COR-L47 (cell line): ENCODE measurements at places on chromosomes 5 and 9.

DNA sequence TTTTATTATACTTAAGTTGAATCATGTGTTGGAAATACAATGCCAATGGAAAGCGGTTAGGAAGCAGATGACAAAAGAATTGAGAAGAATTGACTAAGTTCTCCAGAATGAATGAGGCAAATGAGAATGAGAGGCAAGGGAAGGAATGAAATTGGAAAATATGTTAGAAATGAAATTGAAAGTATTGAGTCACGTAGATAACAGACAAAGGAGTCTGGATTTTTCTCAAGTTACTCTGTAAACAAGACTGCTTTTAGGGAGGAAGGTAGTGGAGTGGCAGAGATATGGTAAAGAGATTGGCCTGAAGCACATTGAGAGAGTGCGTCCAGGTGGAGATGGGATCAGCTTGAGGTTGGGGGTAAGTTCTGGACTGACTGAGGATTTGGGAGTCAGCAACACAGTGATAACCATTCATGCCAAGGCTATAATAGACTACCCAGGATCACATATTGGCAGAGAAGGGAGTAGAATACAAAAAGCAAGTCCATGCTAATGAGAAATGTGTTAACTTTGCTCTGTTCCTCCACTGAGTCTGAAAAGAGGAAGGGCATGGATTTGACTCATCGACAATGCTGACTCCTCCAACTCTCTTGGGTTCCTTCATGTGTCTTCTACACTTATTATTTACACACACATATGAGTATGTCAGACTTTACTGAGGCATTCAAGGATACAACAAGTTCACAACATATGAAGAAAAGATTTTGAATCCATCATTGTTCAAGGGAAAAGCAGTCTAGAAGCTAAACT is 814.2 kb upstream of the ZNF608 start:
- no peak for DNase-seq

GRCh38 chr5:96220610-96221390 is 212.2 kb downstream of the PCSK1 start:
- no peak for DNase-seq

GRCh38 chr9:14296495-14297113 is 17.3 kb downstream of the NFIB start:
- no peak for DNase-seq

- peak; percentile 84 for DNase-seq
Observed at GRCh38 chr9:33637881-33638280, 113.8 kb downstream of the ANKRD18B start.

GRCh38 chr9:137771580-137771979 is 106.0 kb upstream of the CACNA1B start:
- no peak for DNase-seq

DNA sequence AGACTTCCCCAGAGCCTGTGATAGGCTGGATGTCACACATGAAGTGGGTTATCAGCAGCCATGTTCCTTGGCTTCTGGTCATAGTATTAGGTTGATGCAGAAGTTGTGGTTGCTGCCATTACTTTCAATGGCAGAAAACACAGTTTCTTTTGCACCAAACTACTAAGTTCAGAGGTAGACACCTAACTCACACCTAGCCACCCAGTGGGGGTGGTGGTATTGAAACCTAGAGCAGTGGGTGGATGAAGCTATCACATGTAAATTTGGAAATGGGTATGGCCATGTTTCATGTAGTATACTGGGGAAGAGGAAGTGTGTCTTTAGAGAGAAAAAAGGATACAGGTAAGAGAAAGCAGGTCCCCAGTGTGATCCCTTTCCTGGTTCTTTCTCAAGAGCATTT is 347.9 kb upstream of the SEMA6A start:
- no peak for DNase-seq

DNA sequence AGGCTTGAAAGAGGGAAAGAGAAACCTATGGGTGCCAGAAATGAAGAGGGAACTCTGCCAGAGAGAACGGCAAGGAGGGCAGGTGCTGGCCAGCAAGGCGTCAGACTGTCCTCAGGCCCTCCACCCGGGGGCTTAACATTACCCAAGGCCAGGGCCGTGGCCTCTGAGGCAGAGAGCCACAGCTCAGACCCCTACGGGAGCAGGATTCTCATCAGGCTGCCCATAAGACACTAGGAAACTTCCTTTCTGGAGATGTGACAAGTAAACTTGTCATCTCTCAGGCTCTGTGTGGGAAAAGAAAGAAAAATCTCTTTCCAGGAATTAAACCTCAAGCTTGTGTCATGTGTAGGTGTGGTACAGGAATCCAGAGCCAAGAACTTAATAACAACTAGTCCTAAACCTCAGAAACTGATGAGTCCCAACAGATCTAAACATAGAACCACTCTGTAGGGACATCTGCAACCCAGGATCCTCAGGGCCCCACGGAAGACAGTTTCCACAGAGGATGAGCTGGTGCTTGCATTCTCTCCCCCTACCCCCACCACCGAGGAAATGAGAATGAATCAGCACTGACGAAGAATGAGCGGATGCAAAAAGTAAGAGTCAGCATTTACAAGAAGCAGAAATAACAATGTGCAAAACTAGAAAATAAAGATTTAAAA is 74.3 kb downstream of the DCP2 start:
- no peak for DNase-seq

DNA sequence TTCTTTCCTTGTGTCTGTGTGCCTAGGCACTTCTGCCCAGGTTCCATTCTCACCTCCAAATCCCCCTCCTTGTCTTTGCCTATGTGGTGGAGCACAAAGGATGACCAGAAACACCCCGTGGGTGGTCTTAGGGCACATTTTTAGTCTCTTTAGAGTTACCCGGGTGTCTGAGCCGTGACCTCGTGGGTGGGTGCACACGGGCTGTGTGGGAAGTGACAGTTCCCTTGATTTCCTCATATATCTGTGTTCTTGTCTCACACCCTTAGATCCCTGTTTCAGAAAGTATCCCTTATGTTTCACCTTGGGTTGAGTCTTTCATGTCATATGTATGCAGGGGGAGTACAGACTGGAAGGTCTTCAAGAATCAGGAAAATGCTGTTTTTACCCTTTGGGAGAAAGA is 13.4 kb upstream of the SMIM32 start:
- DNase-seq = no peak

GRCh38 chr9:16044579-16044881 is 491.7 kb downstream of the CCDC171 start:
- no peak for DNase-seq

GRCh38 chr5:16733331-16734006 is 116.7 kb upstream of the RETREG1 start:
- DNase-seq = no peak

DNA sequence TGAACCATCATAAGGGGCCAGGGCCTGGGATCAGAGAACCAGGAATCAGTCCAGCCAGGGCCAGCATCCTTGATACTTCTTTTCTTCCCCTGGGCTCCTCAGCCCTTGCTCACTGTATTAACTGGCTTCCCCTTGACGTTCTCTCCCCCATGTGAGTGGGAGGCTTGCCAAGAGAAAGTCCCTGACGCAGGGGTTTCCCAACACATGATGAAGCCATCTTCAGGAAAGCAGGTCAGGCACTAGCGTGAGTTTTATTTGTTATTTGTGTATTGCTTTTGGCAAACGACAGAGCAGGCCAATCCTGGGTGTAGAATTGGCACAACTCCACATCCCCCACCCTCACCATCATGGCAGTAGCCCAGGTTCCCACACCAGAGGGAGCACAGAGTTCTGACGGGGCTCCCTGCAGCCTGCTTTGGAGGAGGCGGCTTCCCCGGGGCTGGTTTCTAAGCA is 165.5 kb upstream of the NFIL3 start:
- DNase-seq = peak; percentile 79

DNA sequence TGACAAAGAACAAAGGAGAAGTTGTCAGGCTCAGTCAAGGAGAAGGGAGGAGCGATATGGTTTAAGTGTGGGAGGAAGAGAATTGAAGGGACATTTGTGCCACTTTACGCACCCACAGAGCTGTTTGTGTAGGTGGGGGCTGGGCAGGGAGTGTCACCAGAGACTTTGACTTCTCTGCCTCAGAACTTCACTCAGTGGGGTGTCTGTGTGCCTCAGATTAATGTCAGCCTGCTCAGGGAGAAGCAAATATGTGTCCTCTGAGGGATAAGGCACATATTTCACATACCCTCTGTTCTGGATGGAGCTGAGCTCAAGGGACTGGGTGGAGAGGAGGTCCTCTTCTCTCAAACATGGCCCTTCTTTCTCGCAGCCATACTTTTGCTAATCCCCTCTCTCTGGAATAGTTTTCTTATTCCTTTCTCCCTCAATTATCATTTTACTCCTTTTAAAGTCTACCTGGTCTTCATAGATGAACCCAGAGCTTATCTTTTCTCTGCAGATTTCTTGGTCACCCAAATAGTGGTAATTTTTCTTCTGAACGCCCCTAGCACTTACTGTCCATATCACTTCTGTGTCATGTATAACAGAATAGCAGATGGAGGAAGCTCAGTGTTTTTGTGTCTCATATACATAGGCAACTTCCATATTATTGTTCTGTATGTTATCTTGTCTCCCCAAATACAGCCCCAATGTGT is 77.0 kb downstream of the IQGAP2 start:
- DNase-seq = no peak

GRCh38 chr9:91187311-91187964 is 174.3 kb downstream of the AUH start:
- no peak for DNase-seq

- DNase-seq = no peak
Observed at GRCh38 chr5:73906277-73906676, 280.3 kb downstream of the ARHGEF28 start.

DNA sequence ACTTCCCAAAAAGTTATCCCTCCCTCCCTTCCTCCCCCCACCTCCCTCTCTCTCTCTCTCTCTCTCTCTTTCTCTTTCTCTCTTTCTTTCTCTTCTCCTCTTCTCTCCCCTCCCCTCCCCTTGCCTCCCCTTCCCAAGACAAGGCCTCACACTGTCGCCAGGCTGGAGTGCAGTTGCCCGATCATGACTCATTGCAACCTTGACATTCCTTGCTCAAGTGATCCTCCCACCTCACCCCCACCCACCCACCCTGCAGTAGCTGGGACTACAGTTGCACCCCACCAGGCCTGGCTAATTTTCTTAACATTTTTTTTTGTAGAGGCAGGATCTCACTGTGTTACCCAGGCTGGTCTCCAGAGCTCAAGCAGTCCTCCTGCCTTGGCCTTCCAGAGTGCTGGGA is 32.8 kb downstream of the VPS13A start:
- no peak for DNase-seq

GRCh38 chr5:66882606-66883227 is 286.5 kb downstream of the MAST4 start:
- no peak for DNase-seq

- peak; percentile 41 for DNase-seq
Observed at GRCh38 chr9:2230362-2230761, 215.2 kb downstream of the SMARCA2 start.

DNA sequence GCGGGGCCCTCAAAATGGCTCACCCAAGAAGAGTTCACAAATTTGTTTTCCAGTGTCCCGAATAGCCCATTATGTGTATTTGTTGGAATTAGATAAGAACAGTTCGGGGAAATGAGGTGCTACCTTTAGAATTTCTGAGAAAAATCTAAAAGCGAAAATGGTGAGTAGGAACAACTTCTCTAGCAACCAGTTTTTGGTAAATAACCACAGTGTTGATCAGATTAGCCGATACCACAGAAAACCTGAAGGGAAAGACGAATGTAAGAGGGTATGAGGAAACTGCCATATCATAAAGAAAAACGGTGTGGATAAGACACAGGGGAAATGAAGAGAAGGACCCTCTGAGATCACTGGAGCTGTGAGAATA is 31.0 kb downstream of the ADAM19 start:
- no peak for DNase-seq

GRCh38 chr9:136187683-136188586 is 17.0 kb downstream of the LHX3 start:
- no peak for DNase-seq

DNA sequence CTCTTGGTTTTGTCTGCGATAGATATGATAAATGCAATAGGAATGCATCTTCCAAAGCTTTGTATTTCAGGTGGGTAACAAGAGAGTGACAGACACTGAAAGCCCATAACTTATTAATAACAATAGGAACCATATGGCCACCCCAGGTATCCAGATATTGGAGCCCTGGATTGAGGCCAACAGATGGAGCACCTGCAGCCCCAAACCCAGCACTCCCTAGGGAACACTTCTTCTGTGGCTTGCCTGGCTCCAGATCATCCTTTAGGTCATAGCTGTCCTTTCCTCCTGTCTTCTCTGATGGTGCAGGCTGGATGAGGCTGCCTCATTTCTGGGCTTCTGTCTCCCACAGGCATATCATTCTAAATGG is 5.0 kb upstream of the IL3 start:
- no peak for DNase-seq

DNA sequence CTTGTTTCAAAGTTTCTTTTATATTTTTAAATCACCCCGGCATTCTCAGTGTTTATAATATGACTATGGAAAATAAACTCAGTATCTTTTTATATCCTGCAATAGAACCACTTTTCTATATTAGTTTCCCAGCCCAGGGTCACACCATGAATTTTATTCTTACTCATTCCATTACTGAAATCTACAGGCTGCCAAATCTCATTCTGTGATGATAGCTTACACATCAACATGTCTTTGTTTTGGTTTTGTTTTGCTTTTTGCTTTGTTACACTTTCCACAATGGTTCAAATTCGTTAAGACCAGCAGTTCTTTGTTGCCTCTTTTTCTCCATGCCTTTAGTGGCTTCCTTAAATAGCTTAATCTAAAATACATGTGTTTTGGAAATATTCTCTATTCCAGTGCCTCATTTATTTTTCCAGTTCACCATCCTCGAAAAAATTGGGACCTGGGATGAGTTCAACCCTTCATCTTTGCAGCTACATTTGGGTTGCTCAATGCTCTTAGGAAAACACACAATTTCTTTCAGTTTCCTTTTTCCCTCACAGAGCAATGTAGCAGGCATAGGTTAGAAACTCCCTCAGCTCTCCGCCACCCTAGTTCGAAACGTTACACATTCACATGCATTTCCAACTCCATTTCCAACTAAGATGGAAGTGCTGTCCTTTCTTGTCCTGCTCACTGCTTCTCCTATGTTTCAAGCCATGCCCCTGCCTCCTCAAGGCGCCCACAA is 1146.3 kb downstream of the MAT2B start:
- no peak for DNase-seq

GRCh38 chr5:80881726-80882125 is 78.4 kb upstream of the RASGRF2 start:
- no peak for DNase-seq

- no peak for DNase-seq
Observed at GRCh38 chr5:135156337-135156714, 122.3 kb upstream of the PITX1 start.

- DNase-seq = no peak
Observed at GRCh38 chr9:87973122-87973521, 1.2 kb downstream of the CDK20 start.

DNA sequence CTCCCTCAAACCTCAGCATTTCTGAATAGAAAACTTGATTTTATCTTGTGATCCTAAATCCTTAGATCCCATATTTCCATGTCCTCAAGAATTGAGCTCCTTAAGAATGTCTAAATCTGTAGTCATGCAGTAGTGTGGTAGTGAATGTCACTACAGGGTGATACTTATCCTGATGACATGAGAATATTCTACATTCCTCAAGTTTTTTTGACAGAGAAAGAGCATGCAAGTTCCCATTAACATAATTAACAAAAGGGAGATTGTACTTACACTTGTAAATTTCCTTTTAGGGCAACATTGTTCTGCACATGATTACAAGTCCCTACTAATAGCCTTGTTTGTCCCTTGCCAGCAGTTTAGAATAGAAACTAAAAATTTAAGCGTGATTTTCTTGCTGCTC is 352.3 kb downstream of the PTPRD start:
- no peak for DNase-seq
